ENCODE measurements at places on chromosomes 4 and X.
A peak's percentile ranks its signal among the peaks of the same experiment; 100 is the strongest.

GRCh38 chr4:105683038-105683437 lies 25.5 kb downstream of the INTS12 start:
- DNase-seq, result no peak

DNA sequence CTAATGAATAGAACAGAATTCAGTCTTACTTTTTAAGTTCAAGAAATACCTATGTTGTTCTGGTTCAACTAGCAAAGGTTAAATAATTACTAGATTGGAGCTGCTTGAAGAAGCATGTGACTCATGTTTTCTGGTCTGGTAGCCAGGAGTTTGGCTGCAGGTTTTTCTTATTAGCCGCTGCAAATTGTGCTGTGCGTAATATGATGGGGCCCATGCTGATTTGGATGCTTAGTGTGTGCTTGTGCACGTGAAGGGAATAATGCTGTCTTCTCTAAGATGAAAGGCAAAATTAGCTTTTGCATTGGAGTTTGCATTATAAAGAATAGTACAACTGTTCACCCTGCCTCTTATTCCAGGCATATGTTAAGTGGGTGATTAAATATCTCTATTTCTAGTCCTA lies 219.6 kb downstream of the SNCA start:
- DNase-seq, result no peak

- DNase-seq, result no peak
Measured at GRCh38 chr4:4867375-4868039, 8.0 kb downstream of the MSX1 start.

- peak; percentile 8 for DNase-seq
Measured at GRCh38 chrX:108198420-108198819, 106.8 kb downstream of the ATG4A start.

GRCh38 chr4:5619913-5620625 lies 88.3 kb downstream of the EVC2 start:
- no peak for DNase-seq

DNA sequence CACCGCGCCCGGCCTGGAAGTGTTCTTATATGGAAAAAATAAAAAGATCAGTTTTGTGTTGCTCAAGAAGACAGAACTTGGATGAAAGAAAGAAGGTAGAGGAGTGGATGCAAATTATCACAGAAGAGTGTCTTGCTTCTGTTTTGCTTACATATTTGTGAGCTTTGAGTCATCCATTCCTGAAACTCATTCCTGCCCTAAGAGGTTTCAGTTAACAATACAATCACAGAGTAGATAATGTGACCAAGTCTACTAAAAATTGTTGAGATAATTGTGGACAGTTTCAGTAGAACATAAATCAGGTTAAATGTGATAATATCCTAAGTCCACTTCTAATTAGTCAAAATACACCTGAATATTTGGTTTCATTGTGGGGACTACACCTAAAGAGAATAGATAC lies 26.4 kb upstream of the LRCH2 start:
- no peak for DNase-seq
